Endothelial cell (in vitro differentiated cells): ENCODE measurements at places on chromosomes 7 and 10. TPM values are rescaled to one million over a fixed set of nuclear protein-coding genes. Genes with fewer than 3 reads are reported as not detected.
A peak's percentile ranks its signal among the peaks of the same experiment; 100 is the strongest.

- peaks cover 33% of the 10 kb centered on the region for H3K4me1 ChIP-seq
- peak overlapping the region; percentile 94 for H3K4me3 ChIP-seq
- peaks cover 8% of the 10 kb centered on the region for H3K27me3 ChIP-seq
- no peak for DNase-seq
- peaks cover 17% of the 10 kb centered on the region for H3K36me3 ChIP-seq
These were observed 508 bp upstream of the TECPR1 start for GRCh38 chr7:98252425-98253054.

DNA sequence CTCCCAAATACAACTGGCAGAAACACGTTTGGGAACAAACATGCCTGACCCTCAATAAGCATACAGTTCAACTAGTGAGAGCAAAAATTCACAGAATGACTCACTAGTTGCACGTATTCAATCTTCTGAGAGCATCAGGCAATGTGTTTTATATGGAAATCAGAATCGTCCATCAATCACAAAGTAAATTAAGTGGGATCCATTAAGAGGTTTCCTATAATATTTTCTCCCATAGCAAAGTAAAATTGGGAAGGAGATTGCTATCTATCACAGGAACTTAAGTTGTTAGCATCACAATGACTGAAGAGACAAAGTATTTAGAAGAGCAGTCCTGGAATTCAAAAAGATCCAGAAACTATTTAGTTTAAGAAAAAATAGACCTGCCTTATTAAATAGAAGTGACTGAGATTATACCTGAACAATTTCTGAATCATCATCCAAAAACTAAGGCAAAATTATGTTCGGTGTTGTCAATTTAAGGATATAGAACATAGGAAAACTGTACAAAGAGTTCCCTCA is 28.3 kb downstream of the INHBA start:
- no peaks in the 10 kb centered on the region for H3K4me1 ChIP-seq
- DNase-seq: no peak
- H3K4me3 ChIP-seq: no peak overlapping the region
- no peaks in the 10 kb centered on the region for H3K27me3 ChIP-seq
- no peak overlapping the region for H3K27ac ChIP-seq

GRCh38 chr10:14487488-14487883 is 156.8 kb upstream of the FRMD4A start:
- no peak for DNase-seq
- H3K27me3 ChIP-seq: peaks cover 2% of the 10 kb centered on the region
- no peak overlapping the region for H3K27ac ChIP-seq
- no peaks in the 10 kb centered on the region for H3K4me1 ChIP-seq
- H3K36me3 ChIP-seq: no peaks in the 10 kb centered on the region

ANXA8L1 gene
- not detected for total RNA-seq

FAM180A gene
- total RNA-seq: not detected
